ENCODE measurements at places on chromosomes 3 and 15.

DNA sequence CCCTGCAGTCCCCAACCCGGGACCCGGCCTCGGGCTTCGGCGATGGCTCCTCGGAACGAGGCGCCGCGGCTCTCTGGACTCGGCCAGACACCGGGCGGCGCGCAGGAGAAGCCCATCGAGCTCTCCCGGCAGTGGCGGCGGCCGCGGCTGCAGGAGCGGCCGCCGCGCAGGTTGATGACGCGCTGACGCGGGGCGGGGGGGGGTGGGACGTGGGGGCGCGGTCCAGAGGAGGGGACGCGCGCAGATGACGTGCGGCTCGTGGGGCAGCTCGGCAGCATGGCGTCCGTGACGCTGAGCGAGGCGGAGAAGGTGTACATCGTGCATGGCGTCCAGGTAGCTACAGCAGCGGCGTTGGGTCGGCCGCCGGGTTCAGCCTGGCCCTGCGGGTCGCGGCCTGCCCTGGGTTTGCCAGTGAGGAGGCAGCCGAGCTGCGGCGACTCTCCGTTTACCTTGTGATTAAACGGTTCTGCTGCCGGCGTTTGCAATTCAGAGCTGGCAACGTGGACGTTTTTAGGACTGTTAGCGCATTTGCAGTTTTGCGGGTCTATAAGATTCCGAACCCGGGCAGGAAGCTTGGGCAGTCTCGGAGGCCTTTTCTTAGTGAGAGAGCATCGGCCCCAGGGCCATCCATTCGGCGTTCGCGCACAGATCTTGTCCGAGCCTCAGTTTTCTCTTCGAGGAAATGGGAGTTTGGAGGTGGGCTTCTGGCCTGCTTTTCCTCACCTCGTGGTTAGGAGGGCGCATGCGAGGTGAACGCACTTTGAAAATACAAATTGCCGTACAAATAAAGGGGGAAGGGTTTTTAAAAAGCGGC, at the start of the genes EXOSC7 and ZDHHC3:
TSS of gene EXOSC7 (plus strand) at position 243 of the 814 bp plus-strand sequence. CDS start at position 277, 34 bp downstream.
TSS of gene ZDHHC3 (minus strand) at position 173 of the 814 bp plus-strand sequence. CDS start 16,738 bp downstream, outside the sequence.
- DNase-seq: peak; percentile 97

GRCh38 chr3:30608598-30608947, 2.2 kb downstream of the TGFBR2 start:
- no peak for DNase-seq

GRCh38 chr3:4409415-4409814, 57.7 kb downstream of the SUMF1 start:
- DNase-seq: peak; percentile 93

DNA sequence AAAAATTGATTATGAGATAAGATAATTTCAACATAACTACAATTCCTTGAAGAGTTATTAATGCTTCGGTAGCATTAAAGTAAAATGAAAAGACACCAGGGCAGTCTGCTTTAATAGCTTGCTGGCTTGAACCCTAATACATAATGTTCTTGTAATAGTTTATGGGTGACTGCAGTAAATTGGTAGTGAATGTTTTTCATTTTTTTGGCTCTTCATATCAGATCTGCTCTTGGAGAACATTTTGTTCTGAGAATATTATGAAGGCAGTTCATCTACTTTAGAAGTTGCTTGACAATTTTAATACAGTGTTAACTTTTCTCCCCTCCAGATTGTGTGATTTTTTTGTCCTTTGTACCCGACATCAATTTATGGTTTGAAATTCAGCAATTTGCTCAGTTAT, 128.4 kb downstream of the ZBTB20 start:
- no peak for DNase-seq

GRCh38 chr3:187368251-187369088, at the start of gene RTP4:
TSS of gene RTP4 (plus strand) at chr3:187368385. CDS start at chr3:187368442, 57 bp downstream.
- peak; percentile 15 for DNase-seq

DNA sequence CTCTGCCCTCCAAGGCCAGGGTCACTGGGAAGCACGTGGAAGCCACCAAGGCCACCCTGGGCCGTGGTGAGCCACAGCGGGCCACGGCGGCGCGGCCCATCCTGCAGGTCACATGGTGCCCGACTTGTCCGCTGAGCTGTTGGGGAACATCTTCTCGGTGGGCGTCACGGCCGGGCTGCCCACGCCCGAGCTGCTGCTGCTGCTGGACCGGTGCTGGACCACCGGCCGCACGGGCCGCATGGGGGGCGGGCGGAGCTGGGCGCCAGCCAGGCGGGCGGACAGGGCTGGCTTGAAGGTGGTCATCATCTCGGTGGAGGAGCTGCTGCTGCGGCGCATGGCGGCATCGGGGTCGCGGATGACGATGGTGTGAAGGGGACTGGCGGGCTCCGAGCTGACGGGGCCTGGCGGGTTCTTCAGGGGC, 22.1 kb upstream of the RAD18 start:
- no peak for DNase-seq

GRCh38 chr15:88032787-88033186, 223.8 kb downstream of the NTRK3 start:
- DNase-seq: no peak

DNA sequence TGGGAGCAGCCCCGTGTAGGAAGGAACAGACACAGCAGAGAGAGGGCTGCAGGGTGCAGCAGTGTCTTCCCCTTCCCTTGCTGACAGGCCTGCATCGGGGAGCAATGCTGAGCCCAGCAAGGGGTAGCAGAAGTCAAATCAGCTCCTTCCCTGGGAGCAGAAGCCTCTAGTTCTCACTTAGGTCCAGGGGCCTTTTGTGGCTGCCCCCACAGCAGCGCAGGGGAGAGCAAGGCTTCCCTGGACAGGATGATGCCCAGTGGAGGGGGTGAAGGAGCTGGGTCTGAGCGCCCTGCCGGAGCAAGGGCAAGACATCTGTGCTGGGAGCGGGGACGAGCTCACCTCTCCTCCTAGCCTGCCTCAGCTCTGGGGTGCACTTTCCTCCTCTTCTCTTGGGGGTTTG, 827 bp downstream of the PLCB2 start:
- DNase-seq: no peak

DNA sequence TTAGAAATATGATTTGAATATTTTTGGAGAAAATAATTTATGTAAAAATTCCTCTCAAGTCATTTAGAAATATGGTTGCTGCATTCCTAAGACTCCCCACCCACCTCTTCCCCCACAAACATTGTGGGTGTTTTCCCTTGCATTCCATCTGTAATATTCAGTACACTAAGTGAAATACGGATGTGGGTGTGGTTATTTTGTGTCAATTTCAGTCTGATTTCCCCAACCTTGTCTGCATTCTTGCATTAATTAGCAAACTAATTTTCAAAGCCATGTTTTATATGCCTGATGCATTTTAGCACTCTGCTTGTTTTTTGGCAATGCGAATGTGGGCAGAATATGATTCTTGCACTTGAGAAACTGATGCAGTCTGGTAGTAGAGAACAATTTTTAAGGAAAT, 408.3 kb upstream of the RGMA start:
- no peak for DNase-seq

DNA sequence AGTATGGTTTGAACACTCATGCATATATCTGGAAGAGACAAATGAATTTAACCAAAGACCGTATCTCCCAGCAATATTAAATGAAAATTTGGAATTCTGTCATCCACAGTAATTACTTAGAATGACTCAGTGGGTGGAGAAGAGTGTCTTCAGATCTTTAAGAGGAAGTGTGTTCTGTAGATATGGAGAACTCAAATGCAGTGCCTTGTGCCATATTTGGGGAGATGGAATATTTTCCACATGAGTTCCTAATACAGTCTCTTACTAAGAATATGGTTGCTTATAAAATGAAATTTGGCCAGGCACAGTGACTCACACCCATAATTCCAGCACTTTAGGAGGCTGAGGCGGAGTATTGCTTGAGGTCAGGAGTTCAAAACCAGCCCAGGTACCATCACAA, 40.5 kb downstream of the ANO10 start:
- DNase-seq: no peak

DNA sequence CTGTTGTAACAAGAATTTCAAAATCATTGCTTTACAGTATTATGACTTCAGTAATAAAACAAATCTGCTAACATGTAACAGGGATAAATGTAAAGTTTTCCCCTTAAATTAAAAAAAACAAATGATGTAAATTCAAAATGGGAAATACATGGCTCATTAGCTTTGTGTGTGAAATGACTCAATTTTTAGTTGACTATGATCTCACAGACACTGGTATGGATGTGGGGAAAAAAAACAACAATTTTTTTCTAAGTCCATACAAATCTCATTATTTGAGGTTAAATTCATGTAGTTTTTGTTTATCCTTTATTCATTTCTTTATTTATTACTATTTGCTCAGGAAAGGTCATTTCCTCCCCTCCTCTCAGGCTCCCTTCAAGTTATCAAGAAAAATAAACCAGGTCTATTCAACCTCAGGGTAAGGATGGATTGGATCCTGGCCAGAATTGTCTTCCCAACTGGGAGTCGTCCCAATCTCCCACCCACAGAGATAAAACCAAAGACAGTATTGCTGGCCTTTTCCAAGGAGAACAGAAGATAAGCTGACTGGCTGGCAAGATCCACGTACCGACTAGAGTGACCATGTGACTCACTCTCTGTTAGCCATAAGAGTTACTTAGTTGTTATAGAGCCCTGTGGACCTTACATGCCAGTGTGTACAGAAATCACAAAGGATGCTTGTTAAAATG, 373.3 kb downstream of the GAP43 start:
- DNase-seq: no peak

DNA sequence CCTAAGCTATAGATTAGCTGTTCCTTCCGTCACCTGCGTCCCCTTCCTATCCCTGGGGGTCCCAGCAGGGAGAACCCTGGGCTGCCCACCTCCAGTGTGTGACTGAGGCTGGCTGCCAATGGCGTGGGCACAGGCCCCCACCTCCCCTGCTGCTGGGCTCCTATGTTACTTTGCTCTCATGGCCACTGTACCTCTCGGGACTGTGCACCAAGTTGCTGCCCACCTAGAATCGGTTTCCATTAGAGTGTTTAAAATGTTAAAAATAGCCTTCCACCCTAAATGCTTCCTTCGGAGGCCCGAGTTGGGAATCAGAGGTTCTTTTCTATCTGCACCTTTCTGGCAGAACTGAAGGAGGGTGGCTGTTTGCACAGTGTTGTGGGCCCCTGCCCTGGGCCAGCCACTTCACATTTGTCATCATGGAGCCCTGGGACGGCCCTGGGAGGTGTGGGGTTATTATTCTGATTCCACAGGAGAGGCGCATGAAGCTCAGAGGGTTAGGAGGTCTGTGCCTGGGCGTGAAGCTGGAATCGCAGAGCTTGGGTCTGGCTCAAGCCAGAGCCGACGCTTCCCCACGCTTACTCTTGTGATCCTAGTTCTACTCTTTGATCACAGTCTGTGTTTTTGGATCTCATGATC, 29.1 kb downstream of the IRAK2 start:
- no peak for DNase-seq

DNA sequence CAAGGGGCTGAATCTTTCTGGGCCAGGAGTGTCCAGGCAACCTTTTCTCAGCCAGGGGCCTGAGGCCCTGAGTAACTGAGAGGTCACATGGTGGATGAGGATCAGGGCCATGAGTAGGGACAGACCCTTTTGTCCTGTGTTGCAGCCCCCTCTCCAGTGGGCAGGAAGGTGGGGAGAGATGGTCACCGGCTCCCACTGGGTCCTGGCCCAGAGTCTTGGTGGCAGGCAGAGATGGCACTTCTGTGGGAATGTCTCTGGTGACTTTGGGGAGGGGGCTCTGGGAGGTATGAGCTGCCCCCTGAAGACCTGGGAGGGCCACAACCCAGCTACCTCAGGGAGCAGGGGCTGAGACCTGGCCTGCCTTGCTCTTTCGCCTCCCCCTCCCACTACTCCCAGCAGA, 6.8 kb downstream of the ESYT3 start:
- DNase-seq: no peak

DNA sequence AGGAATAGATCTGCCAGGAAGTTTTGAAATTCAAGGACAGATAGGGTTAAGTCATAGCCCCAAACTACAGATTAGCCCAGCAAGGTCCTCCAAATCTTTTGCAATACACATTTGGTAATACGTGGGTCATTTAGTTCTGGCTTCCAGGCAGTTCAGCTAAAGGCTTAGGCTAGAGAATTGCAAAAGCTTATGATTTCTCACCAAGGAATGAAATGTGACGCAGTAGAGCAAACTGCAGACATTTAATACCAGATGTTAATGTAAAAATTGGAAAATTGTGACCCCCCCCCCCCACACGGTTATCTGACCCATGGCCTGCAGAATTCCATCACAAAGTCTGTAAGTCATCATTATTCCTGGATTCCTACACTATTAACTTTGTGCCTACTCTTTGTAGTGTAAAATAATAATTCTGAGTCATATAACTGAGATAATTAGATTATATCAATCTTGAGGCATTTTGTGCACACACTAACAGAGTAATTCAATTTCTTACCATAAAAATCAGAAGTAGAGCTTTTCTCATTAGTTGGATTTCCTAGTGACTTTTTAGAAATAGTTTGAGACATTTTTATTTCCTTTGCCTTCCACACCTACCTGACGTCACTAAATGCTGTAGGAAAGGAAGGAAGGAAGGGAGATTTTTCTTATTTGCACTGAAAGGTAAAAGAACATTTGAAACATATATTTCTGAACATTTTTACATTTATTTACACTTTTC, 235.2 kb downstream of the DTWD1 start:
- DNase-seq: no peak

- DNase-seq: peak; percentile 17
Observed at GRCh38 chr15:70087708-70088352, 9.9 kb downstream of the TLE3 start.

GRCh38 chr3:20696388-20697150, 510.6 kb upstream of the SGO1 start:
- DNase-seq: no peak

DNA sequence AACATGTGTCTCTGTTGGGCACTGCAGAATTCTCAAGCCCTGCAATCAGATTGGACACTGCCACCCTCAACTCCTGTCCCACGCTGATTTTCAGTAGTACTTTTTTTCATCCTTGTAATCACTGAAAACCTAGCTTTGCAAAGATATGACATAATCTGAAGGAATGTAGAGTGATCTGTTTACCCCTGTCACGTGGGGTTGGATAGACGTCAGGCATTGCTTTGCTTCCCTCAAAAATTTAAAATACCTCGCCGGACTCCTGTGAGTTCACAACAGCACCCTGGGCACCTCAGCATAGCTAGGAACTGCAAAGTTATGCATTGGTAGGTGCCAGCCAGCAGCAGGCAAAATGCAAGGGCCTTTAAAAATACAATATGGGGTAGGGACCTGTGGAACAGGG, 71.1 kb upstream of the OXTR start:
- no peak for DNase-seq

DNA sequence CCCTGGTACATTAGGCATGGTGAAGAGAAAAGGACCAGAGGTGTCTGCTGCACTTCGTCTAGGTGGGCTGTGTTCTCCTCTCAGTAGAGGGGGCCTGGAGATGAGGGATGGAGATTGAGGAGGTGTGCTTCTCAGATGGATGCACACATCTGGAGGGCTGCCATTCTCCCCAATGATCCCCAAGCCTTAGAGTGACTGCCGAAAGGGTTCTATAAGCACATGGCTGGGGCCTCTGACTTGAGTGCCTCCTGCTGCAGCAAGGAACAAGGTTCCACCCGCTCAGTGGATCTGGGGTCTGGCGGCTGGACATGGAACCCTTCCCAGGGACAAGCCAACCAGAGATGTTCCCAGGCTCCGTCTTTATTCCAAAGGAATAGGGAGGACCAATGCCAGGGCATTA, 66.8 kb downstream of the CPN2 start:
- DNase-seq: no peak

GRCh38 chr3:40071683-40072238, 237.7 kb upstream of the EIF1B start:
- no peak for DNase-seq

GRCh38 chr3:90091549-90091948, 984.1 kb downstream of the EPHA3 start:
- peak; percentile 17 for DNase-seq

- no peak for DNase-seq
Observed at GRCh38 chr15:95043933-95044313, 812.6 kb downstream of the MCTP2 start.

- no peak for DNase-seq
Observed at GRCh38 chr3:49779358-49780079, 6.8 kb downstream of the IP6K1 start.

GRCh38 chr3:50357481-50357880, 1.8 kb downstream of the TMEM115 start:
- DNase-seq: peak; percentile 50

Measured in erythroblast (primary cell).